HuH-7.5 (cell line): ENCODE measurements at places on chromosomes 13 and 19.
A peak's percentile ranks its signal among the peaks of the same experiment; 100 is the strongest.

DNA sequence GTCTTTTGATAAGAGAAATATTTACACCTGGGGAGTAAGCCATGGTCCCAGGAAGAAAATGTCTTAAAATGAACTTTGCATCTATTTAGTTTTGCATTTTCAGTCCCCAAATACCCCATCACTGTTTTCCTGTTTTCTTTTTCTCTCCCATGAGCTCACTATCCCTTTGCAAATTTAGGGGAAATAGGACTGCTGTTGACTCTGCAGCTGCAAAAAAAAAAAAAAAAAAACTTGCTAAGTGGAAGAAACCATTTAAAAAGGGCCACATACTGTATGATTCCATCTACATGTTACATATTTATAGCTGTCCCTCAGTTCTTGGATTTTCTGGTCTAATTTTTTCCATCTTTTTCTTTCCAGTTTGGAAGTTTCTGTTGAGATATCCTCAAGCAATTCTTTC lies 98.2 kb upstream of the SERP2 start:
- no peak for DNase-seq

GRCh38 chr19:6568010-6568526 lies 22.9 kb downstream of the CD70 start:
- DNase-seq, result no peak

- peak; percentile 38 for DNase-seq
Observed at GRCh38 chr13:51451467-51452360, 1.1 kb downstream of the INTS6 start.

GRCh38 chr13:93811071-93811737 lies 584.6 kb downstream of the GPC6 start:
- no peak for DNase-seq

GRCh38 chr19:55605637-55606470 lies at the start of gene ZNF865:
TSS of gene ZNF865 (plus strand) at chr19:55605647. CDS start at chr19:55613619, 7,972 bp downstream.
- peak; percentile 93 for DNase-seq

- DNase-seq, result no peak
Observed at GRCh38 chr13:65677906-65678305, 1552.2 kb downstream of the PCDH9 start.

GRCh38 chr19:30870876-30871275 lies 478.4 kb downstream of the TSHZ3 start:
- DNase-seq, result no peak

DNA sequence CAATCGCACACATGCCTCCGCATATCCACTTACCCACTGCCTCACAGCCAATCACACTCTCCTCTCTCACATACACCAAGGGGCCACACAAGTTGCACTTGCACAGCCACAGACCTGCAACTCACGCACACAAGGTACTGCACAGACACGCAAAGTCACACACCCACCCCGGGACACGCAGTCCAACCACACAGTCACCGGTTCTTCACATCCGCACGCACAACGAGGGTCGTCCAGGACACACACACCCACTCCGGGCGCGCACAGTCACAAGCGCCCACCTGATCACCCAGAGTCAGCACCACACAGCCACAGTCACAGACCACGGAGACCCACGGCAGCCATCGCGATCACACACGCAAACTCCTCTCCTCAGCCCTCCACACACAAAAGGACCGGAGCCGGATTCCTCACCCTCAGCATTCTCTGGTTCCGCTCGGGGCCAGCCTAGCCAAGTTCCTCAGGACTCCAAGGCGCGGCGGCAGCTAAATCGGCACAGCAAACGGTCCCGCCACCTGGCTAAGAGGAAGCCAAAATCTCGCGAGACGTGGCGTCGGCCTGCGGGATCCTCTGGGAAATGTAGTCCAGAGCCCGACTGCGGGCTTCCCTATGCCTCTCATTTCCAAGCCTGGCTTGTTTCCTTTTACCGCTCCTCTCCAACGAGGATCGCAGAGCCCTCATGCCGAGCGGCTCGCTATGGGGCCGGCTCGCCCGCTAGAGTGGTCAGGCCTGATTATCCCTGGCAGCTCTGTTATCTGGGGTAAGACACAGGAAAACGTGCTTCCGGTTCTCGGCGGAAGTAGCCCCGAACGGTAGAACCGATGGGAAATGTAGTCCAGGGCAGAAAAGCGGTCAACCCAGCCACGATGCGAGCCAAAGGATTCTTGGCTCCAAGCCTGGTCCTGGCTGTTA lies at the start of gene ZNF850:
TSS of gene ZNF850 (minus strand) at position 497 of the 912 bp plus-strand sequence. CDS start 10,201 bp downstream, outside the sequence.
- peak; percentile 90 for DNase-seq

GRCh38 chr19:47863514-47863936 lies 4.5 kb downstream of the TPRX2 start:
- DNase-seq, result peak; percentile 98

DNA sequence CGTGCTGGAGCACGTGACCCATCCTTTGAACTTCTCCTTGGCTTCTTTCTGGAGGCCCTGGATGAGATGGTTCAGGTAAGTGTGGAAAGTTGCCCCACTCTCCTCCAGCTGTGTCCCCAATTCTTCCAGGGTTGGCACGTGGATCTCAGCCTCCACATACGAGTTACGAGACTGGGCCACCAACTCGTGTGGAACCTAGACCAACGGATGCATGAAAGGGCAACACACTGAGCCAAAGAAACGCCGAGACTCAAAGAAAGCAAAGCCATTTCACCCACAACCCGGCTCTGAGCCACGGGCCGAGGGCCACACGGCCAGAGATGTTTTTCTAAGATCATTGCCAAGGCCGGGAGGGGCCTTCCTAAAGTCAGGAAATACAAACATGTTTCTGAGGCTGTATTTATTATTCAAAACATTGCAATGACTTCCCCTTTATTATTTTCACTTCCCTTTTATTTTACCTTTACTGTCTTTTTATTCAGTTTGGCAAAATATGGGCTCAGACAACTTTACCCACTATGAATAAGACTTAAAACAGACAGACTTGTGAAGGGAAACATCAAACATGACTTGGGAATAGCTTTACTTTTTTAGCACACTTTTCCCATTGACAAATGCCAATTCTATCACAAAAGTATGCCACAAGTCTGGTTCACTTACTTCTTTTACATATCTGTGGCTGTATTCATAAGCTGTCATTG lies 94.6 kb downstream of the KL start:
- DNase-seq, result no peak

GRCh38 chr19:35318679-35319448 lies 10.1 kb upstream of the CD22 start:
- DNase-seq, result no peak

DNA sequence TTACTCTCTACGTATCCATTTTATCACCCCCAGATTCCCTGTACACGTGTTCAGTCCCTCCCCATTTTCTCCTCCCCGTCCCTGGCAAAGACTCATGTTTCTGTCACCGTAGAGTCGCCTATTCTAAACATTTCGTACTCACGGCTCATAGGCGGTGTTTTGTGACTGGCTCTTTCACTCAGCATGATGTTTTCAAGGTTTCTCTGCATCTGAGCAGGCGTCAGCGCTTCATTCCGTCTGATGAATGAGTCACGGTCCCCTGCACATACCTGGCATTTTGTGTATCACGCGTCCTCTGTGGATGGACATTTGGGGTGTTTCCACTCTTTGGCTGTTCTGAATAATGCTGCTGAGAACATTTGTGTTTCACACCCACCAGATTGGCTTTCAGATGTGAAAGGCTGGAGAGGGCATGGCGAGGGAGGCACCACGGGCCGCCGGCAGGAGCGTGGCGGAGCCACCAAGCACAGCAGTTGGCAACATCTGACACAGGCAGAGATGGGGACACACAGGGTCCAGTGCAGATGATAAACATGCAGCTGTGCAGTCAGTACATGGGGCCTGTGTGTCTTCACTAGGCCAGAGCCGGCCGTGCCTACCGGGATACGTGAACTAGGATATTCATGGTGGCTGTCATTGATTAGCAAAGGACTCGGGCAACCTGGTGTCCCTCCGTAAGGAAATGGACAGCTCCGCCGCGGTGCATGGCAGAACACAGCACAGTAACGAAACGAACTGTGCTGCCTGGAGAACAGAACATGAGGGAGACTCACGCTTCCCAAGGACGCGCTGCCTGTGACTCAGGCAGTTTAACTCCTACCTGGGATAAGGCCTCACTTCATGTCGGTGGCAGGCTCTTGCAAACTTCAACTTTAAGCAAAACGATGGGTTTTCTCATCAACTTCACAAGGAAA lies 117.2 kb downstream of the ATP11A start:
- no peak for DNase-seq

GRCh38 chr19:40608240-40608621 lies 7.1 kb downstream of the LTBP4 start:
- DNase-seq, result no peak

DNA sequence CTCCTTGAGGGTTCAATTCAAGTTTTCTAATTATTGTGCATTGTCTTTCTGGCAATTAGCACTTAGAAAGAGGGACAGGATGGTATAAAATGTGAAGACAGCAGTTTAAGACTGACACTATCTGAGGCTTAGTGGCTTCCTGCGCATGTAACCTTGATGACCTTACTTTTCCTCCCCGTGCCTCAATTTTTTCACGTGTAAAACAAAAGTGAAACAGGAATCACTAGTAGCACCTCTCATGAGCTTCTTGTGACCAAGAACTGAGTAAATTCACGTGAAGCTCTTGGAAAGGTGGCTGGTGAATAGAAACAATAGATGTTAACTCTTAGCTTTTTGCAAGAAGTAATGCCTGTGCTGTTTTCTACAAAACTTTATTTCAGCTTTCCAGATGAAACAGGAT lies 233.9 kb downstream of the LMO7 start:
- no peak for DNase-seq

DNA sequence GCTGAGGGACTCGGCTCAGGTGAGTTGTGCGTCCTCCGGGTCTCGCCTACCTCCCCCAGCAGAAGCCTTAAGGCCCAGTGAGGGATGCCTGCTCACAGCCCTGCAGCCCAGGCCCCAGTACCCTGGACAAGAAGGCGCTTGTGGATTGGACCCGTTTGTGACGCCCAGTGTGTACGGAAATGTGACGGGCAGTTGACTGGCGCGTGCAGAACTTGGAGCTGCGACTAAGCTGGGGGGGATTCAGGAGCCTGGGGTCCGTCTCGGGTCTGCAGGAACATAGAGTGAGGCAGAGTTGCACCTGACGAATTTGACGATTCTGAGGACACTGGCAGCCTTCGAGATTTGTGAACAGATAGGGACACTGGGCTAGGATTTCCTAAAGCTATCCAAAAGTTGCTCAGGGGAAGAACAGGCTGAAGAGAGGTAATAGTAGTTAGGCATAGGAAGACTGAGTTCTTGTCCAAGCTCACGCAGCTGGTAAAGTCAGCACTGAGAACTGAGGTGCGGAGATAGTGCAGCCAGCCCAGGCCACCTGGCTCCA lies 519 bp downstream of the ZNF551 start:
- peak; percentile 27 for DNase-seq

GRCh38 chr13:52929846-52930245 lies 81.4 kb upstream of the PCDH8 start:
- no peak for DNase-seq

- no peak for DNase-seq
Observed at GRCh38 chr19:50349277-50350057, 16.0 kb downstream of the NAPSA start.

DNA sequence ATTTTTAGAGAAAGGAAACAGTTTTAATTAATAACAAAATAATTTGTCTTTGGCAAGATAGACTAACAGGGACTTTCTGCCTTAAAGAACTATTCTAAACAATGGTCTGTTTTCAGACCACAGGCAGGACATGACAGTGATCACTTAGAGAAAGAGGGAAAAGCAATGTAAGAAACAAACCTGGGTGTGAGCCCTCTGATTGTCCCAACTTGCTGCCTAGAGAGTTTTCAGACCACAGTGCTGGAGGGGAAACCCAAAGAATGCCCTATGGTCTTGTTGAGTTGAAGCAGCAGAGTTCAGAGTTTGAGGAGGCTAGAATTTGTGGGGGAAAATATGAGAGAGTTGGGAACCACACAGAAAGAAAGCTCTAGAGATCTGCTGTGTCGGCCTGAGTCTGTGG lies 38.1 kb downstream of the DGKH start:
- DNase-seq, result no peak

DNA sequence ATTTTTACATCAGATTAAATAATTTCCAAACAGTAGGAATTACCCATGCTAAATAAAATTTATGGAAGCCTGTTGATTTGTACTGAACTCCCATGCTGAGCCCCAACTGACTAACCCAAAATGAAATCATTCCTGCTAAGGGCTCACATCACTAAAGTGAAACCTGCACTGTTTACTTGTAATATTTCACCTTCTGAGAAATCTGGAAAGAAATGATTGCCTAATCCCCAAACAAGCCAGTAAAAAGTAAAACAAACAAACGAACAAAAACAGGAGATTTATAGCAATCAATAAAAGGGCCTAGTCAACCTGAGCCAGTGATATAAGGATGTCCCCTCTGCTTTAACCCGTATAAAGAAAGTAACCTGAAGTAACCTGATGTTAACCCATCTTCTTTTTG lies 1599.8 kb downstream of the OLFM4 start:
- DNase-seq, result no peak

- no peak for DNase-seq
Observed at GRCh38 chr19:23992348-23992747, 77.7 kb downstream of the ZNF726 start.

DNA sequence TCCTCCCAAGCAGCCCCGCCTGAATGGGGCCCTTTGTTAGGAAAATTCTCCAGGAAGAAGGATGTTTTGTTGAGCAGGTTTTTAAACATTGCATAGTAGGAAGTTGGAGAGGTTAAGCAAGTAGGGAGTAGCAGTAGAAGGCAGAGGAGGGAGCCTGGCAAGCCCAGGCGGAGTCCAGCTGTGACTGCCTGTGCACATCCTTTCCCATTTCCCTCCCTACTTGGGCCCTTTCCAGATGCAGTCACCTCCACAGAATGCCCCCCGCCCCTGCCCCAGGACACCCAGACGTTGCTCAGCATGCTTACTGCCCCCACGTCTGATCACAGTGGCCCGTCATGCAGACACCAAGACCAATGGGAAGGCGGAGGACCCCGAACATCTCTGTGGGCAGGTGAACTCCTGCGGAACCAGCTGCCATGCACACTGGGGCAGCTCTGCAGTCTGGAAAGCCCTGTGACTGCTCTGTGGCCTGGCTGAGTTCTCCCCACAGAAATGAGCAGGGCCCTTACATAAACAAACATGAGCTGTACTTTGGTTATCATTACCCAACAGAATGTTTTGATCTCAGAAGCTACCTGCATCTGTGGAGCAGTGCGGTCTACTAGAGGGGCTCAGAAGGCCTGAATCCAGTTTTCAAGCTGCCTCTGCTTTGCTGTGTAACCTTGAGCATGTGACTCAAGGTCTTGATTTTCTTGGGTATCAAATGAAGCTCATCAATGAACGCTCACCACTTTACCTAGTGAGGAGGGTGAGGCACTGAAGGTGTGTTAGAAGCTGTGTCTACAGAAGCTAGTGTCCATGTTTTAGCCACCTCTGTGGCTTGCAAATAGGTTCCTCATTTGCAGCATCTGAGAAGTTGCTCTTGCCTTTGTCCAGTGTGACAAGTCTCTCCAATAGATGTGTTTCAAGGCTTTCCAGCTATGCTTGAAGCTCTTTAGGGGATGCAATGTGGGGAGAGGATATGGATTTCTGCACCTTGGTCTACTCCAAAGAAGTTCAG lies 84.2 kb downstream of the TNFRSF19 start:
- no peak for DNase-seq

- DNase-seq, result no peak
Observed at GRCh38 chr19:44525721-44526430, 3.6 kb downstream of the CEACAM20 start.

- DNase-seq, result no peak
Observed at GRCh38 chr13:40940841-40941240, 78.3 kb downstream of the ELF1 start.
